ENCODE measurements at places on chromosomes 11 and 22. TPM values are rescaled to one million over a fixed set of nuclear protein-coding genes. Genes with fewer than 3 reads are reported as not detected.

Gene CRYBA4
- total RNA-seq = not detected

DNA sequence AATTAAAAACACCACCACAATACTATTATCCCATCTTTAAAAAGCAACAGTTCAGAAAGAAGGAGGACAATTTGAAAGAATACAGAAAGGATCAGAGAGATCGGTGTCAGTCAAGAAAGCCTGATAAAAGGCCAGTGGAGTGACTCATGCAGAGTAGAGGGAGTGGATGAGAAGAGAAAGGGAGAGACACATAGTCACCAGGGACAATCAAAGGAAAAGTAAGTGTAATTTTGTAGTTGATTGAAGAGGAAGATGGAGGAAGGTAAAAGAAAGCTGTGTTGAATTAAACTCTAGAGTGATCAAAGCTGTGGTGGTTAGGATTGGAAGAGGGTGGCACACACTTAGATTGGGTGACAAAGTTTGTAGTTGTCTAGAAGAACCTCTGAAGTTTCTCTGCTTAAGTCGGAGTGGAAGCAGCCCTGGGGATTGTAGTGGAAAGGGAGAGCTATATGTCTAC lies 14.1 kb downstream of the SPECC1L start:
- DNase-seq = peak; percentile 38

GRCh38 chr11:93444617-93445073 lies 98.5 kb downstream of the SMCO4 start:
- no peak for DNase-seq

DNA sequence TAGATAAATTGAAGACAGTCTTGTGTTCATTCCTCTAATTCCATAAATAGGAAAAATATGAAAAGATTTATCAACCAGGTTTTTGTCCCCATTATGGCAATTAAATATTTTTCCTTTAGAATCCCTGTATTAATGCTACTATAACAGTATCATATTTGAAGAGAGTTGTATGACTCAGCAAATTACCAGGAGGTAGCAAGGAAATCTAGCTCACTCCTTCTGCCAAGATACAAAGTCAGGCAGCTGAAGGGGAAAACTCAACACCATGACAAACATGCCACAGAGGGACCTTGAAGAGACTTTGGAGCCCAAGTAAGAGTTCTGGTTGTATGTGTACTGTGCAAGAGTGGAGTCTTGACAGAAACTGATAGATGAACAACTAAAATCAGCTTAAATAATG lies 143.3 kb downstream of the GUCY1A2 start:
- DNase-seq = no peak

GRCh38 chr22:30868663-30869385 lies 99.8 kb downstream of the MORC2 start:
- DNase-seq = no peak

Gene TMEM45B
- not detected for total RNA-seq

DNA sequence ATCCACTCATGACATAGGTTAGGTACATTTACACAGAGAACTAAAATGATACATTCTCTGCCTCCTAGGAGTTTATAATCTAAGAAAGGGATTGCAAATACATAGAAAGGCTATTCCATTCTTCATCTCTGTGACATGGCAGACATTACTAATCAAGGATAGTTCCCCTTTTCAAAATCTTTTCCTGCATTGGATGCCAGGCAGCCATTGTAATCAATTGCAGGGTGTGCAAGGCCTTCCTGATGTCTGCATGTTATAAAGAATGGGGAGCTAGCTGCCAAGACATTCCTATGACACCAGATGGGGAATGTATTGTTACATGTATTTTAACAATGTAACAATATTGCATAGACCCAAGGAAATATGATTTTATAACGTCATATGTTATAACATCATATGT lies 82.0 kb downstream of the KIRREL3 start:
- peak; percentile 41 for DNase-seq

GRCh38 chr11:128903248-128904061 lies 12.3 kb downstream of the KCNJ5 start:
- no peak for DNase-seq

GRCh38 chr11:59088162-59088561 lies 2.1 kb downstream of the GLYATL1B start:
- peak; percentile 75 for DNase-seq

GRCh38 chr11:69192301-69192721 lies 36.6 kb downstream of the SMIM38 start:
- no peak for DNase-seq

- DNase-seq = no peak
Measured at GRCh38 chr11:83255366-83255765, 30.8 kb downstream of the CCDC90B start.

Gene CHRNA10
- 6.0 TPM for total RNA-seq

GRCh38 chr22:36871669-36872081 lies 10.9 kb downstream of the NCF4 start:
- DNase-seq = no peak

DNA sequence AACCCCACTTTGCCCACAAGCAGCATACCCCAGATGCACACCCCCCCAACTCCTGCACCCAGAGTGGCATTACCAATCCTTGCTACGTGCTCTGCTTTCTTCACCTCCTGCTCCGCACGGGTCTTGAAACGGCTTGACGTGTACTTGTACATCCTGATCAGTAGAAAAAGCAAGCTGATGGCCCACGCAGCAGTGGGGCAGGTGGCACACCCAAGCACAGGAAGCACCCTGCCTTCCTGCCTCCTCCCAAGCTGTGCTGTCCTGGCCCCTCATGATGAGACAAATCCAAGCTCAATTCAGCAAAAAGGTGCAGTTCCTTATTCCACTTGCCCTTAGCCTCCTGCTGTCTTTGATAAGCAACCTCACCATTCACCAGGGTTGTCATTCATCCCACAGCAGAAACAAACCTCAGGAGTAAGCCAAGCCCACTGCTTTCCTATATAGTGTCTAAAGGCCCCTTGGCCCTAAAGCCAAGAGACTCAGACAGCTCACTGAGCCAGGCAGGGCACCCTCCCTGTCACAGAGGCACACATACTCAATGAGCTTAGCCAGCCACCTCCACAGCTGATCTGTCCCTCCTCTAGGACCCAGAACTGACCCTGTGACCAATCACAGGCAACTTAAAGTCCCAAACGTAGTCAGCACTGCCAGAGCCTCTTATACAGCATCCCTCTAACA lies 27.8 kb downstream of the MORC2 start:
- no peak for DNase-seq

DNA sequence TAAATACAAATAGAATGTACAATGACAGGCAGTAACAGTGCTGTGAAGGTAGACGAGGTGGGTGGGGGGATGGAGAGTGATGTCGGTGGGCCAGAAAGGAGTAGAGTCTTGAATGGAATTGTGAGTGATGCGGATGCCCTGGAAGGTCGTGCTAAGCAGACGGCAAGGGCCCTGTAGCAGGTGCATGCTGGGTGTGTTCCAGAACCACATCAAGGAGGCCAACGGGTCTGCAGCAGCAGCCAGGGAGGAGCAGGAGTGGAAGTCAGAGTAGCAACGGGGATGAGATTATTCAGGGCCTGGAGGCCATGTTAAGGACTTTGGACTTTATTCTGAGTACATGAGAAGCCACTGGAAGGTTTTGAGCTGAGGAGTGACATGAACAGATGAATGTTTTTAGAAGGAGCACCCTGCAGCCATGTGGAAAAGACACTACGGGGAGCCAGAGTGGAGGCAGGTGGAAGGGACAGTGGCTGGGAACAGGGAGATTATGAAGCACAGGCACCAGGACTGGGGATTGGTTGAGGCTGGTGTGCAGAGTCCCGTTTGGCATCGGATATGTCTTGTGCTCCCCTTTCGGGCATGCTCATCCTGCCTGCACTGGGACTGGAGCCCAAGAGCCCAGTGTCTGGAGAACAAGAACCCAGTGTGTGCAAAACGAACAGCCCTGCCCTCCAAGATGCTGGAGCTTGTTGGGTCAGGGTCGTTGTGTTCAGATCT lies 74.1 kb downstream of the COMMD9 start:
- DNase-seq = no peak

- peak; percentile 71 for DNase-seq
Measured at GRCh38 chr11:127074151-127074761, 73.7 kb upstream of the KIRREL3 start.

Gene TMEM151A
- total RNA-seq = not detected

- DNase-seq = no peak
Measured at GRCh38 chr22:27299181-27300085, 502.1 kb downstream of the MN1 start.

DNA sequence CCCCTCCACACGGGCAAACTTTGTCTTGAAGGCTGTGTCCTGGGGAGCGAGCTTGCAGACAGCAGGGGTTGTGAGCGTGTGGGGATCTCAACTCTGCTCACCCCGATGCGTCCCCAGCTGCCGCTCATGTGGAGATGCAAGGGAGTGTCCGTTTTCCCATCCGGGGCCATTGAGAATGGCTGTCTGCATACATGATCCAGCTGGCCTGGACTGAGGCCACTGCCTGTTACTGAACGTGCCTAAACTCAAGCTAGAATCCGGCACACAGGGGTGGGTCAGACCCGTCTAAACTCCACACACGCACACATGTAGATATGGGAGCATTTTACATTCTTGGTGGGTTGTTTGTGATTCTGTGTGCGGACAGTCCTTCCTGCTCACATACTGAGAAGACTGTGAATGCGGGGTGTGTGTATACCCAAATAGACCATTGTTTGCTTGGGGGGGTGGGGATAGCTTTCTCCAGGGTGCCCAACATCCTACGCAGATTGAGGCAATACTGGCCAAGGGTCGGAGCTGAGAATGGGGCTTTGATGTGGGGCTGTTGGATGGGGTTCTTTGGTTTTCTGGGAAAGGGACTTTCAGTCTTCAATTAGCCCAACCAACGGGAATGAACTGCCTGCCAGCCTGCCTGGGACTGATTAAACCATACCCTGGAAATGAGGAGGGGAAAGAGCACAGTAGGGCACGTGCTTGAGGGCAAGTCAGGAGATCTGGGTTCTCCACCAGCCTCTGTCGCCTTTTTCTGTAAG lies 60.4 kb downstream of the ST3GAL4 start:
- no peak for DNase-seq

DNA sequence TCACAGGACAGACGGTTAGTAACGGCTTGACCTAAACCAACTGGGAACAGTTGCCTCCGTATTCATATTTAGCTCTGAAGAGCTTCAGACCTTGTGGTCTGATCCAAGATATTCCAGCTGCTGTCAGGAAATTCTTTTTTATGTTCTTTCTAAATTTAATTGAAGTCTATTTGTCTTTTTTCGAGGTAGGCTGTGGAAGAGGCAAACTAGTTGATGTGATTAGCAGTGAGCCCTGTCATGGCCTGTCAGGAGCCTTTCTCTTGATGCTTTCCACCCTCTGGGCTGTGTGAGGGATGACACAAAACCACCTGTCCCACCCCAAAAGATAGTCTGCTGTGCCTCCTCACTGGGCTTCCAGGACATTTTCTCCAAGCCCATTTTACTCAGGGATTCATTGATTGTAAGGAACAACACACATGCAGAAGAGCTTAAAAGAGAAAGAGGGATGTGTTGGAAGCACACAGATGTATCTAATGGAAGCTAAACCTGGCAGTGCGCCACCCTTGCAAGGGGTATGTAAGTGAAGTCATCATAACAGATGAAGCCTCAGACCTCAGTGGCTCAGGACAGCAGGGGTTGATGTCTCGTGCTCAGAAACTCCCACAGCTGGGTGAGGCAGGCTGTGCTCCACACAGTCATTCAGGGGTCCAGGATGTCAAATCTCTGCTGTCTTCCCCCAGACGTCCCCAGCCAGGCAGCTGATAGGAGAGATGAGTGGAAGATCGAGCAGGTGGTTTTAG lies 170.0 kb downstream of the NCAM1 start:
- DNase-seq = no peak

Gene TNNT3
- total RNA-seq = not detected

Gene HBB
- total RNA-seq = not detected

Gene CCDC89
- total RNA-seq = 0.37 TPM

DNA sequence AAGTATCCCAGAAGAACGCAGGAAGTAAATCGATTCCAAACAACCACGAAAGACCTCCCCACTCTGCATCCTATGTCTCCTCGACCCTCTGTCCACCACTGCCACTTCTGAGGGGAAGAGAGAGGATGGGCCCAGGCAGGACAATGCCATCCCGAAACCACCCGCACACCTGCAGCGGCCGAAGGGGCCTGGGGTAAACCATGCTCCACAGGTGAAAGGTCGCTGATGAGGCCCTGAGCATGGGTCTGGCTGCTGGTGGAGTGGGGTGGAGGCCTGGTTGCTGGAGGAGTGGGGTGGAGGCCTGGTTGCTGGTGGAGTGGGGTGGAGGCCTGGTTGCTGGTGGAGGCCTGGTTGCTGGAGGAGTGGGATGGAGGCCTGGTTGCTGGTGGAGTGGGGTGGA lies 13.1 kb downstream of the TOLLIP start:
- no peak for DNase-seq

DNA sequence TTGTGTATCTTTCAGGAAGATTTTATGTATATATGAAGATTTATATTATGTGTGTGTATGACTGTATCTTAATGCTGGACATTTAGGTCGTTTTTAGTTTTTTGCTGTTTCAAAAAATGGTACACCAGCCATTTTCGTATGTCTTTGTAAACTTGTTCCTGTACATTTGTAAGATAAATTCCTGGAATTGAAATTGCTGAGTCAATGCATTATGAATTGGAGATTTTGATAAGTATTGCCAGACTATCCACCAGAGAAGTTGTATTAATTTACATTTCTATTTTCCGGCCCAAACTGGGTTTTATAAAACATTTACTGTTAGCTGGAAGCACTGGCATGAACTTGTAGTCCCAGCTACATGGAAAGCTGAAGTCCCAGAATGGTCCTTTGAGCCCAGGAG lies 24.6 kb downstream of the MRPL48 start:
- no peak for DNase-seq

DNA sequence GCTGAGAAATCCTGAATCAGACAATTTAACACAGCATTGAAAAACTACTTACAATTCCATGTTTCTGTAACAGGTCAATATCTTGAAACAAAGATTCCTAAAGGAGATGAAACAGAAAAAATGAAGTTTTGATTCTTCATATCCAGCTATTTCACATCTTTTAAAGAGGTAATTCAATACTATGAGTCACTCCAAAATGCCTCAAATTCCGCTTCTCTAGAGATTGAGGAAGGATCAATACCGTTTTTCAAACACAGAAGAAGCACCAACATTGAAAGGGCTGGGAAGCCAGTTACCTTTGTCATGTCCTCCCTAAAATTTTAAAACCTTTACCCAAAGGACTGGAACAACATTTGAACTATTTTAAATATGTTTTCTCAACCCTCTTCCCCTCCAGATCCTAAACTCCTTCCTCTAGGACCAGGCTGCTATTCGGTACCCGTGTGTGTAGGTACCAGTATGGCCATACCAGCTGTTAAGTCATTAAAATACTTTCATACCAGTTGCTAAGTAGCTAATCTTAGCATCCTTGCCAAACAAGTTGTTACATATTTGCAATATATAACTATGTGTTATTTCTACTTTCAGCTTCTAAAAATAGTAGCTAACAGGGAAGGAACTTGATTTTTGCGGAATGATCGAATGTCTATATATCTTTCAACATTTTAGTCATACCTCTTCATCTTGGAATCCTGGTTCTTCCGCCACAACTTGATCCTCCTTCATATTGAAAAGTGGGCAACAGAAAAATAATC lies 2.3 kb downstream of the DMC1 start:
- no peak for DNase-seq

Gene HOATZ
- total RNA-seq = not detected

GRCh38 chr22:39177791-39178190 lies 25.3 kb upstream of the CBX7 start:
- no peak for DNase-seq

Measured in Karpas-422 (cell line).